RPMI8226 (cell line): ENCODE measurements at places on chromosomes 16 and 17.
A peak's percentile ranks its signal among the peaks of the same experiment; 100 is the strongest.

- DNase-seq = no peak
Measured at GRCh38 chr16:77213542-77214106, 14.4 kb downstream of the SYCE1L start.

- DNase-seq = no peak
Measured at GRCh38 chr17:76511668-76512365, 10.6 kb upstream of the RHBDF2 start.

DNA sequence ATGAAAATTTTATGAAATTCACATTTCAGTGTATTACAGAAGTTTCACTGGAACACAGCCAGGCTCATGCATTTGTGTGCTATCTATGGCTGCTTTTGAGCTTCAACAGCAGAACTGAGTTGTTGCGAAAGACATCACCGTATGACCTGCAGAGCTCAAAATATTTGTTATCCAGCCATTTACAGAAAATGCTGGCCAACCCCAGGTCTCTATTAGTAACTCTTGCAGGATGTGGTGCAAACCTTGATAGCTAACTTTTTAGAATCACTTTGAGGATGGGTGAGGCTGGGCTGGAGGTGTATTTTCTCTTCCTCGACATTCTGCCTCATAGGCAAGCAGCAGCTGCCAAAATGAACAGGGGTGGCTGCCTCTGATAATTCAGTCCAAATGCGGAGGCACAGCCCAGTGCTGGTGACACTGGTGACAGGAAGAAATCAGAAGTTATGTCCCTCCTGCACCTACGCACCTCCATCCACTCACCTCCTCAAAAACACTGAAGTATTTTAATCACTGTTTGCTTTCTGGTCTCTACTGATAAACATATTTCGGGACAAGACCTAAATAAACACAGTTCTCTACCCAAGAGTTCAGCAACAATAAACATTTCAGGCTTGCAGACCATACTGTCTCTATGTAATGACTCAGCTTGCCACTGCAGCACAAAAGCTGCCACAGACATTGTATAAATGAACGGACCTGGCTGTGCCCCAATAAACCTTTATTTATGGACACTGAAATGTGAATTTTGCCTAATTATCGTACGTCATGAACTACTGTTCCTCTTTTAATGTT, 28.5 kb downstream of the ARHGAP17 start:
- no peak for DNase-seq

GRCh38 chr17:82419540-82419939, 1.2 kb upstream of the OGFOD3 start:
- DNase-seq = peak; percentile 48

- no peak for DNase-seq
Measured at GRCh38 chr16:85863384-85863774, 35.6 kb upstream of the IRF8 start.

- no peak for DNase-seq
Measured at GRCh38 chr17:66447159-66447558, 144.7 kb downstream of the PRKCA start.

DNA sequence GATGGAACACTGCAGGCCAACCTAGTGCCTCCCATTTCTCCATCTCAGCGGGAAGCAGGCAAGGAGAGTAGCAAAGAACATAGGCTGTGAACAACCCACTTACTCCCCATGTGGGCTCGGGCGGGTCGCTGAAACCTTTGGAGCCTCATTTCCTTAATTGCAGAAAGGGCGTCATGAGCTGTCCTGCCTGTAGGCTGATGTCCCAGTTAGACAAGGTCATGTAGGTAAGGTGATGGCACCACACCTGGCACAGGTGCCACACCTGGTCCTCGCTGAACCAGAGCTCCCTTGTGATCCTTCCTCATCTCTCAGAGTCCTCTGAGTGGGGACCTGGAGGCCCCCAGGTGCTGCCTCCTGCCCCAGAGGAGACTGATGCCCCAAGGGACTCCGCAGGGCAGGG, 22.9 kb downstream of the ABCC3 start:
- DNase-seq = no peak

GRCh38 chr17:80605326-80606066, 60.9 kb downstream of the RPTOR start:
- DNase-seq = no peak

GRCh38 chr17:60091109-60091508, 12.4 kb upstream of the HEATR6 start:
- no peak for DNase-seq

- DNase-seq = no peak
Measured at GRCh38 chr16:87698676-87699199, 67.0 kb downstream of the KLHDC4 start.

DNA sequence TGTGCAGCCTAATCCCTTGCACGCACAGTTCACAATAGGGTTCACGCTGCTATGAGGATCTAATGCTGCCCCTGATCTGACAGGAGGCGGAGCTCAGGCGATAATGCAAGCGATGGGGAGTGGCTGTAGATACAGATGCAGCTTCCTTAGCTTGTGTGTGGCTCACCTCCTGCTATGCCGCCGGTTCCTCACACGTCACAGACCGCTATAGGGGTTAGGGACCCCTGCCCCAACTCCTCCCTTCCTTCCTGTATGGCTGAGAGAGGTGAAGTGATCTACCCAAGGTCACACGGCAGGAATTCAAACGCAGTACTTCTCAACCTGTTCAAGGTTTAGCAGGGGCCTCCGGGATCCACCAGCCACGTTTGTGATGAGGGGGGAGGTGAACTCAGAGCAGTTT, 13.4 kb upstream of the PLLP start:
- DNase-seq = peak; percentile 28

GRCh38 chr16:47392081-47392480, 68.8 kb downstream of the ITFG1 start:
- peak; percentile 58 for DNase-seq

- DNase-seq = no peak
Measured at GRCh38 chr16:4098501-4098900, 17.7 kb downstream of the ADCY9 start.

- DNase-seq = no peak
Measured at GRCh38 chr16:79298894-79299799, 301.4 kb downstream of the MAF start.

GRCh38 chr17:78374631-78375274, 3.7 kb upstream of the PGS1 start:
- DNase-seq = no peak

DNA sequence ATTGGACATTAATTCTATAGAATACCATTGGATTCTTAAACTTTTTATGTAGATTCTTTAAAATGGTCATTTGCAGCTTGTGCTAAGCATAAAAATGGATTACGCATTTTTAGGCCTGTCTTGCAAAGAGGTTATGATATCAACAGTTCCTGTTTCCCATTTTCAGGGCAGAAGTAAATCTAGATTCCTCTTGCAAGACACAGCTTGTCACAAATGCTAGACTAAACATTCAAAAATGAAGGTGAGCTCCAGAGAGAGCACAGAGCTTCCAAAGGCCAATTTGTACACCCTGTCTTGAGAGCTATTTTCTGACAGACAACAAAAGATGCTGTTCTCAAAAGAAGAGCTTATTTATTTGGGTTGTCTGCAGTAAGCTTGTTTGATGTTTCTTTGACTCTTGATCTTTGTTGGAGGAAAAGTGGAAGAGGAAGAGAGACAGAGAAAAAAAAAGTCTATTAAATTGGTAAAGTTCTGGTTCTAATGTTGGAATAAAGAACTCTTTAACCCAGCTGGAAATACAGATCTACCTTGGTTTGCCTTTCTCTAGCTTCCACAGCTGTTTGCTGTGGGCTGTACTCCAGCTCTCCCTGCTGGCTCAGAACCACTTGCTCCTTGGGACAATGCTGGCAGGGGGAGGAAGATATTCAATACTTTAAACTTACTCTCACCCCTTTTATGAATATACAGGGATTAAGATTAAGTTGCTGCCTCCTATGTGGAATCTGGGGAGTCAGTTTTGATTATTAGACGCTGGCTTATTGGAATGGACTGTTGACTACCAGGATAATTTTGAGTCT, 651.8 kb downstream of the CDH11 start:
- DNase-seq = no peak

DNA sequence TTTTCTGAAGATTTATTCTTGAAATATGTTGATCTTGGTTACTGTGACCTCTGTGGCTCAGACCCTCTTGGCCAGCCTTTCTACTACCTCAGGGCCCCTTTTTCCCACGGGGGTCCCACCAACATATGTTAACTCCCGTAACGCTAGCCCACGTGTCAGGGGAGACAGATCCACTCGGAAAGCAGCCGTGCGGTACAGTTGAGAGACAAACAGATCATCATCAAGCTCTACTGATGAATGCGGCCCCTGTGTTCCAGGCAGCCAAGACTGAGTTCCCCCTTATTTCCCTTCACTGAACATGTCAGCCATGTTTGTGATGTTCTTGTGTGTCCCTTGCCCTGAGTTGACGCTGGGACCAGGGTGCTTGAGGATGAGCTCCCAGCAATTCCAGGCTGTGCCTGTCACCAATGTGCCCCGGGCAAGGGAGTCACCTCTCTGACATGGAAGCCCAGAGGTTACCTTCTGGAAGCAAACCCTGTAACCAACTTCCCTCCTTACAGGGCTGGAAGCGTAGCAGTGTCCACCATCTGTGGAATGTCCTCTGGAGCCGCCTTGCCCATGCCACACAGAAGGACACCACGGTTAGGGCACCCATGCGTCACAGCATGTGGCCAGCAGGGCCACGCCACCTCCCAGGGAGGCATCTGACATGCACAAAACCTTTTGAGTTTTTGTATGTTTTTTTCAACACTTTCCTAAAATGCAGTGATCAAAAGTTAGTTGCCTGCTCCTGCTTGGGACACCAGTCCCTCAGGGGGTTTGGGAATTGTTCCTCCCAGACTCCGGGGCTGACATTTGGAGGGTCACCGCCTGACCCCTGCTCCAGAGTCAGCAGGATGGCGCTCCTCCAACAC, 193.7 kb upstream of the CHMP6 start:
- no peak for DNase-seq
